ENCODE measurements at places on chromosomes 2 and 18.

DNA sequence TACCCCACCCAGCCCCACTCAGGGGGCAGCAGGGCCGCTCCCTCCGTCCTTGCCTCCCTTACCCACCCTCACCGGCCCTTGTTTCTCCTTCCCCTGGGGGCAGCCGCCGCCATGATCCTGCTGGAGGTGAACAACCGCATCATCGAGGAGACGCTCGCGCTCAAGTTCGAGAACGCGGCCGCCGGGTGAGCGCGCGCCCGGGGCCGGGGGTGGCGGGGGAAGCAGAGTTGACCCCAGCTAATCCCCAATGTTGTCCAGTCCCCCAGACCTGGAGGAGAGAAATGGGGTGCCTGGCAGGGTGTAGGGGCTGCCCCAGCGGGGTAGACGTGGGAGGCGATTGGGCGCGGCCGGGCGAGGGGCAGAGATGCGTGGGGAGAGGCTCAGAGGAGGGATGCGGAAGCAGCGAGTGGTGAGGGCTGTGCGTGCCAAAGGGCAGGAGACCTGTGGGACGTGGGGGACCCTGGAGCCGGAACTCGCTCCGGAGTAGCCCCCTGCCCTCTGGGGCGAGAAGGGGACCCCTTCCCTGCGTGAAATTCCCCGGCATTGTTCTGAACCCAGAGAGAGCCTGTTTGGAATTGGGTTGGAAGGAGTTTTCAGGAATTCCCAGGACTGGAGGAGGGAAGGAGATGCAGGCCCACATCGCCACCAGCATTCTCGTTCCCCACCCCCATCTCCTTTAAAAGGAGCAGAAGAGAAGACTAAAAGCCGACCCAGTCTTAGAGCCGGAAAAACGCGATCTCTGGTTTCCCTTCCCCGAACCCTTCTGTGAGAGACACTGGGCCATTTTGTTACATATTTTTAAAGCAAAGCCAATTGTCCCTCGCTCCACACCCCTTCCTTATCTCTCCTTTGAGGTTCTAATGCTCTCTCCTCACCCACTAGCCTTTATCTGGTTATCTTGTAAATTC, 625 bp downstream of the ARPC2 start:
- peak; percentile 71 for DNase-seq

DNA sequence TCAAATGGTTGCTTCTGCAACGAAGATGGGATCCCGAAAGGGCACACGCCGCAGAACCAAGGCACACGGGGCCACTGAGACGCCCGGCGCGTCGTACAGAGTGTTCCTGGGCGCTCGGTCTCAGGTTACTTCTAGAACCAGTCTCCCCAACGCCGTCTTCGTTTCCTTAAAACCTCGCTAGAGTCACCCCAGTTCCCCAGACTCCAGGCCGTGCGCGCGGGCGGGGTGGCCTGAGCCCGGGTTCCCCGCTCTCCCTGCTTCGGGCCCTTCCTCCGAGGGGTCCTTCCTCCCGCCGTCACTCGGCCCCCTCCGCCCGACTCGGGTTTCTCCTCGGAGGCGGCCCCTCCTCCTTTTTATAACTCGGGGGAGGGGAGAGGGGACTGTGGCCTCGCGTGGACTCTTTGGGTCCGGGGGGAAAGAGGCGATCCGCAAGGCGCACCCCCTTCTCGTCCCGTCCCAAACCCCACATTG, 774 bp upstream of the FZD7 start:
- peak; percentile 13 for DNase-seq

GRCh38 chr2:157809212-157809611, 66.9 kb downstream of the ACVR1 start:
- no peak for DNase-seq

- DNase-seq: no peak
These were observed 35.2 kb upstream of the TTC32 start for GRCh38 chr2:19937004-19937403.

- DNase-seq: no peak
These were observed at the start of gene DAPL1 for GRCh38 chr2:158795195-158795924. DAPL1 (plus strand) TSS chr2:158795317; CDS start chr2:158795373, 56 bp downstream.

GRCh38 chr18:62566199-62566598, 43.4 kb downstream of the ZCCHC2 start:
- no peak for DNase-seq

DNA sequence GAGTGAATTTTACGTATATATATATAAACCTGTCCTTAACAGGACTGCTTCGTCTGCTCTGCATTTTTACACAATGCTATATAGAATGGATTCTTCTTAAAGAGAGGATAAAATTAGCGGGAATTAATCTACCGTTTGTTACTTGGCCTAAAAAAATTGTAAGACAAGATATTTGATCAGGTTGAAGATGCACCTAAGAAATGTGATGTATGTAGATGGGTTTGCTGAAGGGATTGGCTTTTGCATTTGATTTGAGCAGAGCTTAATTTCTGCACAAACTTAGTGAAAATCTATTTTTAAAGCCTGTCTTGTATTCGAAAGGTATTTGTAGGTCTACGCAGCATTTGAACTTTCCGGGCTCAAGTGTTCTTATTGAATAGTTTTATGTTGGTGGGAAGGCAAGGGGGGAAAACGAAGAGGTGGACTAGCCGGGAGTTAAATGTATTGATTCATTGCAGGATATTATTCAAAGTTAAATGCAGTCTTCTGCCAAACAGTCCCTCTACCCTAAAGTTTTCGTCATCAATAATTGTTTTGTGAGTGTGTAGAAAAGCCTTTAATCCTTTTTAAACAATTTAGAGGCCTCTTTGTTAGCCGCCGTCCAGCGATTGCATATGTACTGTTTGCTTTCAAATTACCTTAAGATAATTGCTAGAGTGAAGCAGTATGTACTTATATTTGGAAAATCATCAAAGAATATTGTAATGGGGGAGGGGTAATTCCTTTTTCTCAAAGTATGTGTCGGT, 1.2 kb downstream of the PPP1CB start:
- no peak for DNase-seq

DNA sequence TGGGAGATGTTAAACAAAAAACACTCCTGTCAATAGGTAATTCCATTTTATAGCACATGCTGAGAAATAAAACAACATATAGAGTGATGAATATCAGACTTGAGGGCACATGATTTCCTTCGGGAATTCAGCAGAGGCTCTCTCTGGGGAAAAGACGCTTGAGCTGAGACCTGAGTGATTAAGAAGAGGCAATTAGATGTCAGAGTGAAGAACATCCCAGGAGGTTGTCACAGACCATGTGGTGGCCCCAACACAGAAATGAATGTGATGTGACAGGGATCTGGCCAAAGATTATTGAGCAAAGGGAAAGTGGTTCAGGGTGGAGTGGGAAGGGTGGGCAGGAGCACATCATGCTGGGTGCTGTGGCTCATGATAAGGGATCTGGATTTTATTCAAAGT, 254.7 kb downstream of the RAD51AP2 start:
- DNase-seq: no peak

- no peak for DNase-seq
These were observed 25.1 kb downstream of the COLEC12 start for GRCh38 chr18:475202-476031.

GRCh38 chr2:136119717-136120675, 2.0 kb upstream of the CXCR4 start:
- DNase-seq: no peak

- DNase-seq: no peak
These were observed 11.2 kb downstream of the CFAP210 start for GRCh38 chr2:169683054-169683424.

GRCh38 chr18:36929601-36930000, 100.7 kb downstream of the KIAA1328 start:
- no peak for DNase-seq

GRCh38 chr2:819121-819520, 131.5 kb upstream of the SNTG2 start:
- no peak for DNase-seq

GRCh38 chr2:214104219-214104618, 306.6 kb upstream of the VWC2L start:
- no peak for DNase-seq

- no peak for DNase-seq
These were observed 26.5 kb downstream of the PPP4R3B start for GRCh38 chr2:55590810-55591440.

GRCh38 chr2:43158259-43158880, 68.0 kb downstream of the ZFP36L2 start:
- DNase-seq: peak; percentile 59

DNA sequence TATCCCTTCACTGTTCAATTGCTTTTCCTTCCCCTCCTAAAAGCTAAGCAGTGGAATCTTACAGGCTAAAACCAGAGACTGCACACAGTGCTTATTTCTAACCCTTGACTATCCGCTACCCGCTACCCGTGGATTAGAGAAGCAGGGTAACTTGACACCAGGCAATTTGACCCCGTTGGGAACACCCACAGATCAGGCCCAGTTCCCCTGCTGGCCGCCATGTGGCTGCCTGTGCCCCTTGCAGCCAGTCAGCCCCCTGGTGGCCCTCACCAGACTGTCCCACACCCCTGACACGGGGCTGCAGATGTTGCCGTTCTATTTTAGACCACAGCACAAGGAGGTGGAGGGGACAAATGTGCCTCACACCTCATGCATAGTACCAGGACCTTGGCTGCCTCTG, 74.8 kb downstream of the TXNL1 start:
- DNase-seq: no peak

DNA sequence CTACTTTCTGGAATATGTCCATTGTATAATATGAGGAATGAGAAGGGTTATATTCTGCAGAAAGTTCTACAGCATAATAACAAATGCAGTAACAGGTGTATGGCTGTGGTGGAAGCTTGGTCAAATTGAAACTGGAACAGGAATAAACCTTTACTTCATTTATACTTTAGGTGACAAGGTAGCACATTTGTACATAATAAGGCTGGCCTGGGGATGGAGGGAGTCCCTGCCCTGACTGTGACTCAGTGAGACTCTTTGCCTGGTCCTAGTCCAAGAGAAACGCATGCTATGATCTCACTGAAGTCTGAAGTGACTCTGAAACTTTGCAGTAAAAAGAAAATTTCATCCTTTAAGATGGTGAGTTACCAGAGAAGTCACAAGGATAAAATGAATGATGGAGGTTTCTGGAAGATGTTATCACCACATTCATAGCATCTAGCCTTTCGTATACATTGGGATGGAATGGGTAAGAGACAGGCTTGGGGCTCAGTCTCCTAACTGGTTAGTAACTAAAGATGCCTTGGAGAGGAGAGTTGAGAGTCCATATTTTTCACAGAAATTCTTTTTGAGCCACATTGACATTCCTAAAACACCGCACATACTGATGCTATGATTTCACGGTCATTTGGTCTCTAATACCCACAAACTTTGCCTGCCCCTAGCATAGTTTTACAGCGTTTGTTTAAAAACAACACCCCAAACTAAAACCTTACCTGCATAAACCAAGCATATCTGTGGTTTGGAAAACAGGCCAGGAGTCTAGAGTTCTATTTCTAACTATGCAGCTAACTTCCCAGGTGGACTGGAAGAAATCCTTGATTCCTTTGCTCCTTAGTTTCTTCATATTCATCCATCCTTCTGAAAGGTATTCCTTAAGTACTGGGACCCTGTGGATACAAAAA, 42.4 kb upstream of the NABP1 start:
- no peak for DNase-seq

DNA sequence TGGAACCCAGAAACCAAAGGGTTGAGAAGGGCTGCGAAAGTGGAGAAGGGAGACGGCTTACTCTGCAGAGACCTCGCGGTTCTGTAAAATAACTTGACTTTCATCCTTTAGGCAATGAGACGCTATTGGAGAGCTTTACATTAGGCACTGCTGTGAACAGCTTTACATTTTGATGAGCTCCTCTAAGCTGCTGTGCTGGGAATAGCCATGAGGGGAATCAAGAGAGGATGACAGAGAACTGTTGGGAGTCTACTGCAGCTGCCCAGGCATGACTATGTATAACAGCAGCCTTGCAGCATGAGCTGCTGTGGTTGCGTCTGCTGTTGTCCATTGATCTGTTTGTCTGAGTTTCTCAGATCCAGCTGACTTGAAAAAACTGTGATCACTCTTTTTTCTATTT, 310.8 kb upstream of the MAP2 start:
- DNase-seq: no peak

DNA sequence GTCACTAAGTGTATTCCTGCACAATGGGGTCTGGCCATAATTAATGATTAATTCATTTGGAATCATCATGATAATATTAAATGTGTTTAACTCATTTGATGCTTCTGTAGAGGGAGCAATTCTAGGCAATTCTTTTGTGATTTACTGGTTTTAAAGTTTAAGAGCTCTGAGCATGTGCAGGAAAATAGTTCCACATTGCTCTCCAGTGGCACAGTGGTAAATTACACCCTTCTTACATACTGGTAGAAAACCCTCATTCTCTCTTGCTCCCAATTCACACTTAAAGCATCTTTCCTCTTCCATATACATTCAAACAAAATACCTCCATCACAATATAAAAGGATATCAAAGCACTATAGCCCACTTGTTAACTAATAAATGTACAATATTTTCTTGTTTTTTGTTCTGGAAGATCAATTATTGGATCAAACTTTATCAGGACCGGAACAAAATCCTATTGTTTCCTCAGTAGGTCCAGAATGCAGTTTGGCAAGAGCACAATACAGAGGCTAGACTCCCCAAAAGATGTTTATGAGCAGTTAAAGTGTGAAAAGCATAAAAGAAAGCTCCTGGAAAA, 844.3 kb downstream of the MBD2 start:
- DNase-seq: no peak

DNA sequence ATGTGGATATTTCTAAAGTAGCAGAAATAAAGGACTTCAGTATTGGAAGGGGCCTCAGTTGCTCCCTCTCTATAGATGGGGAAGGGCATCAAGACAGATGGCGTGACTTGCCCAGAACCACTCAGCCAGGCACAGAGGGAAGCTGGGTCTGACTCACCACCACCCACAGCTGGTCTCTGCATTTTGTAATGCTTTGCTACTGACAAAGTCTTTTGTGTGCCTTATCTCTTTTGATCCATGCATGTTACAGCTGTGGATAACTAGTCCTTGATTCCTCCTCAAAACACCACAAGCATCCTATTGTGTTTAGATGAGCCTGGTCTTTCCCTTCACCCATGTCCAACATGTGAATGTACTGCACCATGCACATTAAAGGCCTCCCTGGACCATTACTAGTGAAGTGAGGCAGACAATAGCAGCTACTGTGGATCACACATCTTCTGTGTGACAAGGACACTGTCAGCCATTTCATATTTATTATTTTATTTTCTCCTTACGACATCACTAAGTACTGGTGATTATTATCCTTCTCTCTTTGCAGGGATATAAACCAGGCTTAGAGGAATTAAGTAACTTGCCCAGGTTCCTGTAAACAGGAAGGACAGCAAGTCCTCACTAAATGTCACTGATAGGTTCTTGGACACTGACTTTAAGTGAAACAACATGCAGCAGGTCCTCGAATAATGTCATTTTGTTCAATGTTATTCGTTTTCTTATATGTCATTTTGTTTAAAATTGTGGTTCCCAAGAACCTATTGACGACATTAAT, 29.6 kb upstream of the IL37 start:
- DNase-seq: no peak

All from stimulated activated CD4-positive, alpha-beta T cell treated with anti-CD3 and anti-CD28 coated beads, TNF-alpha, amount 100 ng/mL, for 48 hours (primary cell).